ENCODE measurements at places on chromosomes 13 and 19.
A peak's percentile ranks its signal among the peaks of the same experiment; 100 is the strongest.

DNA sequence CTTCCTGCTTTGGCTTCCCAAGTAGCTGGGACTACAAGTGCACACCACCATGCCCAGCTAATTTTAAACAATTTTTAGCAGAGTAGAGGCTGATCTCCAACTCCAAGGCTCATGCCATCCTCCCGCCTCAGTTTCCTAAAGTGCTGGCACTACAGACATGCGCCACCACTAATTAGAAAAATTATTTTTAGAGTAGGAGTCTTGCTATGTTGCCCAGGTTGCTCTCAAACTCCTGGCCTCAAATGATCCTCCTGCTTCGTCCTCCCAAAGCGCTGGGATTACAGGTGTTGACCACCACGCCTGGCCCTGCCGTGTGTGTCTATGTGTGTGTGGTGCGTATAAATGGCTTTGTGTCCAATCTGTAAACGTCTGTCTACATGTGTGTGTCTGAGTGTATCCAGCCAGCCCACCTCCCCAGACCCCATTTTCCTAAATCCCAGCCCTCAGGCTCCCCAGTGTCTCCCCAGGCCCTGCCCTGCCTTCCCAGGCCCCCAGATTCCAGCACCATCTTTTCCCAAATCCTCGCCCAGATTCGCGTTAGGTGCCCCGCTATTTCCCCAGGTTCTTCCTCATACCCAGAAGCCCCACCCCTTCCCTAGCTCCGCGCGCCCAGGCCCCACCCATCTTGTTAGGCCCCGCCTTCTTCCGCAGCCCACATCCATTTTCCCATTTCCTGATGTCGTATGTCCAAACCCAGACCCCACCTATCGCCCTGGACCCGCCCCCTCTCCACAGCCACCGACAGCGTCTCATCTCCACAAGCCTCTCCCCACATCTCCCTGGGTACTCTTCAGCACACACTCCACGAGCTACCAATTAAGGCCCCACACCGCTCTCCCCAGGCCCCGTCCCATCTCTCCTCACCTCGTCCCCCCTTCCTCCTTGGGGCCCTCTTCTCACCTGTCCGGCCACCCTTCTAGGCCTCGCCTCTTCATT, 24.9 kb downstream of the SLC8A2 start:
- peak; percentile 69 for DNase-seq
- H3K4me1 ChIP-seq = peaks cover 36% of the 10 kb centered on the region
- peaks cover 69% of the 10 kb centered on the region for H3K27me3 ChIP-seq
- H3K36me3 ChIP-seq = no peaks in the 10 kb centered on the region
- H3K4me3 ChIP-seq = peak overlapping the region; percentile 81

DNA sequence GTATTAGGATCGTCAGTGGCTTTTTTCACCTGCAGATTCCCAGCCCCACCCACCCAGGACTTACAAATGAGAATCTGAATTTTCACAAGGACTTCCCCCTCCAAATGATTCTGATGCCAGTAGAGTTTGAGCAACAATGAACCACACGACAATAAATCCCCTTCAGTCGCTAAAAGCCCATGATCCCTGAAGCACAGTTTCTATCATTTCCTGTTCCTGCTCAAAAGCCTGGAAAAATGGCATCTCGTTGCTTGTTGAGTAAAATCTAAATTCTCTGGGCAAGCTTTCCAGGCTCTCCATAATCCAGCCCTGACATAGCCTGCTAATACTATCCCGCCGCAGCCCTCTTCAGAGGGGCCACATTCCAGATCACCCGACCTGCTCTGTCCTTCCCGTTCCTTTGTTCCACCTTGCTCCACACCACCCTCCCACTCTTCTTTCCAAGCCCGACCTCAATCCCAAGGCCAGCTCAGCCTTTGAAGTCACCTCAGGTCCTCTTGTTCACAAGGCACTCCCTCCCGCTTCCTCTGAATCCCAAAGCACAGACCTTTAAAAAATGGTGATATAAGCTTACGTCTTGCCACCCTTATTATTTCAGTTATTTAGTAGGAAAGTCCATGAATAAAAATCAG, 67.9 kb downstream of the NUFIP1 start:
- no peaks in the 10 kb centered on the region for H3K36me3 ChIP-seq
- DNase-seq = no peak
- no peak overlapping the region for H3K27ac ChIP-seq
- peaks cover 9% of the 10 kb centered on the region for H3K27me3 ChIP-seq
- no peak overlapping the region for H3K4me3 ChIP-seq

GRCh38 chr19:33532859-33533460, 11.4 kb upstream of the PEPD start:
- no peak overlapping the region for H3K4me3 ChIP-seq
- H3K27ac ChIP-seq = no peak overlapping the region
- peaks cover 6% of the 10 kb centered on the region for H3K27me3 ChIP-seq
- no peaks in the 10 kb centered on the region for H3K36me3 ChIP-seq

GRCh38 chr13:40185414-40185813, 481.0 kb downstream of the FOXO1 start:
- no peak overlapping the region for H3K4me3 ChIP-seq
- peaks cover 53% of the 10 kb centered on the region for H3K4me1 ChIP-seq
- H3K36me3 ChIP-seq = peaks cover 17% of the 10 kb centered on the region

GRCh38 chr13:36715841-36716240, 42.0 kb downstream of the SERTM1 start:
- H3K36me3 ChIP-seq = no peaks in the 10 kb centered on the region
- peaks cover 7% of the 10 kb centered on the region for H3K27me3 ChIP-seq
- no peak for DNase-seq
- no peaks in the 10 kb centered on the region for H3K4me1 ChIP-seq

DNA sequence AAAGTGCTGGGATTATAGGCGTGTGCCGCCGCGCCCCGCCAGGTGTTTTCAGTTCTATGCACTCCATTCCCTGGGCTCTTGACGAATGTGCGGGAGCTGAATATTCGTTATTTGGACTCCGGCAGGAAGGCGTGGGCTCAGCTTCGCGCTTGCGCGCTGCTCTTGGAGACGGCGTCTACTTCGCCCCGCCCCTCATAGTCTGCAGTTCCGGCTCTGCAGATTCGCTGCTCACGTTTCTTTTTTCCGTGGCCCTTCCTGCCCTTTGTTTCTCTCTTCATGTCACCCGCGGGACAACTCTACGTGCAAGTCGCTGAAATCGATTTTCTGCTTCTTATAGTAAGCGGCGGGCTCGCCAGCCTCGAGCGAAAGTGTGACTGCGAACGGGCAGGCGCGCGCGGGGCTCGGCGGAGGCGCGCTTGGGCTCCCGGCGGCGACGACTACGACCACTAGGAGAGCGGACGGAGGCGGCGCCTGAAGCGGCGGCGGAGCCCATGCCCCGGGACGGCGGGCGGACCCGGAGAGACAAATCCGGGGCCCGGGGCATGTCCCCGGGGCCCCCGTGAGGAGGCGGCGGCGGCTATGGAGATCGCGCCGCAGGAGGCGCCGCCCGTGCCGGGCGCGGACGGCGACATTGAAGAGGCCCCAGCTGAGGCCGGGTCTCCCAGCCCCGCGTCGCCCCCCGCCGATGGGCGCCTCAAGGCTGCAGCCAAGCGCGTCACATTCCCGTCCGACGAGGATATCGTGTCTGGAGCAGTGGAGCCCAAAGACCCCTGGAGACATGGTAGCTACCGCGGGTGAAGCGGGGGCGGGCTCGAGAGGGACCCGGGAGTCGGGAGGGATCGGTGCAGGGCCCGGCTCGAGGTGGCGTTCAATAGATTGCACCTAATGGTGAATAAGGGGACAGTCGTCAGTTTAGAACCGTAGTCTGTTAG, at the start of gene PPP1R37:
Gene PPP1R37 (plus strand): TSS at position 433 of the 932 bp plus-strand sequence. CDS start 147 bp downstream, at position 580.
- peak within 1 kb of the TSS; percentile 90 for H3K4me3 ChIP-seq
- H3K36me3 ChIP-seq = peaks cover 10% of the 10 kb centered on the region
- peaks cover 50% of the 10 kb centered on the region for H3K4me1 ChIP-seq
- no peaks in the 10 kb centered on the region for H3K27me3 ChIP-seq

- H3K36me3 ChIP-seq = no peaks in the 10 kb centered on the region
- no peak for DNase-seq
- H3K27me3 ChIP-seq = no peaks in the 10 kb centered on the region
- peaks cover 9% of the 10 kb centered on the region for H3K4me1 ChIP-seq
Observed at GRCh38 chr19:14237014-14237941, 31.3 kb upstream of the ADGRL1 start.

- no peaks in the 10 kb centered on the region for H3K27me3 ChIP-seq
- H3K4me1 ChIP-seq = no peaks in the 10 kb centered on the region
- no peak overlapping the region for H3K4me3 ChIP-seq
- H3K27ac ChIP-seq = no peak overlapping the region
Observed at GRCh38 chr19:6213696-6214641, 65.8 kb downstream of the MLLT1 start.

DNA sequence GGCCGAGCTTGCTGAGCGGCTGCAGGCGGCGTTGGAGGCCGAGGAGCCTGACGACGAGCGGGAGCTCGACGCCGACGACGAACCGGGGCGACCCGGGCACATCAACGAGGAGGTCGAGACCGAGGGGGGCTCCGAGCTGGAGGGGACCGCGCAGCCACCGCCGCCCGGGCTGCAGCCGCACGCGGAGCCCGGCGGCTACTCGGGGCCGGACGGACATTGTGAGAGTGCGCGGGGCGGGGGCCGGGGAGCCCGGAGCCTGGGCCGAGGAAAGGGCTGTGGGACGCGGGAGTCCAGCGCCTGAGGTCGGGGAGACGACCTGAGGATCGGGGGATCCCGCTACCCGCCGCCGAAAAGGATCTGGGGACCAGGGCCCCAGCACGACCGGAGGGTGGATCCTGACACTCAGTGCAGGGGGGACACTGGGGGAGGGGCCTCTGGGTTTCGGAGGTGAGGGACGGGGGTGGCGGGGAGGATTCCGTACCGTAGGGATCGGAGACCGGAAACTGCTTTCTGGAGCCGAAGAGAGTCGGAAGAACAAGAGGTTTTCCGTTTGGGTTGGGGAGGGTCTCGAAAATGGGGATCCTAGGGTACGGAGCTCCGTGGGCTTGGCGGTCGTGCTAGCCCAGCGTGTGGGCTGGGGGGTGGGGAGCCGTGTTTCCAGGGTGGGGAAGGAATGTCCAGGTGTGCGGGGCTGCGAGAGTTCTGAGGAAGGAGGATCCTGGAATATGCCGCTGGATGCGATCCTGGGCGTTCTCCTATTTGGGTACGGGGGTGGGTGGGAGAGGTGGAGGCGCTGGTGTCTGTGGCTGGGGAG, 616 bp downstream of the HNRNPUL1 start:
- no peak for DNase-seq
- H3K27me3 ChIP-seq = peaks cover 3% of the 10 kb centered on the region
- H3K4me3 ChIP-seq = peak overlapping the region; percentile 92
- H3K27ac ChIP-seq = peak overlapping the region; percentile 100
- H3K36me3 ChIP-seq = peaks cover 20% of the 10 kb centered on the region

GRCh38 chr13:29508130-29508875, 87.2 kb downstream of the SLC7A1 start:
- no peaks in the 10 kb centered on the region for H3K4me1 ChIP-seq
- H3K27ac ChIP-seq = no peak overlapping the region
- no peak overlapping the region for H3K4me3 ChIP-seq
- peak; percentile 78 for DNase-seq

GRCh38 chr19:29622166-29623070, 16.3 kb downstream of the POP4 start:
- peak overlapping the region; percentile 75 for H3K4me3 ChIP-seq
- peaks cover 43% of the 10 kb centered on the region for H3K4me1 ChIP-seq
- peak overlapping the region; percentile 82 for H3K27ac ChIP-seq
- no peaks in the 10 kb centered on the region for H3K27me3 ChIP-seq
- H3K36me3 ChIP-seq = peaks cover 1% of the 10 kb centered on the region
- DNase-seq = peak; percentile 57

GRCh38 chr13:63297163-63297562, 1881.5 kb upstream of the PCDH20 start:
- H3K27me3 ChIP-seq = no peaks in the 10 kb centered on the region
- no peak for DNase-seq
- H3K4me3 ChIP-seq = no peak overlapping the region
- H3K4me1 ChIP-seq = no peaks in the 10 kb centered on the region
- H3K36me3 ChIP-seq = no peaks in the 10 kb centered on the region
- no peak overlapping the region for H3K27ac ChIP-seq

DNA sequence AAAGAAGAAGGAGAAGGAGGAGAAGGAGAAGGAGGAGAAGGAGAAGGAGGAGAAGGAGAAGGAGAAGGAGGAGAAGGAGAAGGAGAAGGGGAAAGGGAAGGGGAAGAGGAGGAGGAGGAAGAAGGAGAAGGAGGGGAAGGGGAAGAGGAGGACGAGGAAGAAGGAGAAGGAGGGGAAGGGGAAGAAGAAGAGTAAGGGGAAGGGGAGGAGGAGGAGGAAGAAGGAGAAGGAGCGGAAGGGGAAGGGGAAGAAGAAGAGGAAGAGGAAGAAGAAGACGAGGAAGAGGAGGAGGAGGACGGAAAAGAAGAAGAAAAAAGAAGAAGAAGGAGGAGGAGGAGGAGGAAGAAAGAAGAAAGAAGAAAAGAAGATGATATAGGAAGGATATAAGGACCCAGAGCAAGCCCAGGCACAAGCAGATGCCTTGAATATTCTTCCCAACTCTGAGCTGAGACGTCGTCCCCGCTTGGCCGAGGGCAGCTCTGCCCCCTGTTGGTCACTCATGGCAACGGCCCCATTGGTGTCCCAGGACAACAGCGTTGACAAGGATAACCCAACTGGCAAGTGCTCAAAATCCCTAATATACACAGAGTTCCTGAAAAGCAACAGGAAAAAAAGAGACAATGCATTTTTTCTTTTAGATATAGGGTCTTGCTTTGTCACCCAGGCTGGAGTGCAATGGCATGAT, 30.6 kb upstream of the IGSF23 start:
- H3K4me1 ChIP-seq = peaks cover 4% of the 10 kb centered on the region
- peak overlapping the region; percentile 25 for H3K27ac ChIP-seq
- H3K36me3 ChIP-seq = peaks cover 2% of the 10 kb centered on the region
- H3K27me3 ChIP-seq = peaks cover 4% of the 10 kb centered on the region
- H3K4me3 ChIP-seq = no peak overlapping the region

- DNase-seq = peak; percentile 34
- peaks cover 2% of the 10 kb centered on the region for H3K4me1 ChIP-seq
- H3K27ac ChIP-seq = no peak overlapping the region
- H3K36me3 ChIP-seq = no peaks in the 10 kb centered on the region
- peak overlapping the region; percentile 72 for H3K4me3 ChIP-seq
- H3K27me3 ChIP-seq = peaks cover 61% of the 10 kb centered on the region
Observed at GRCh38 chr19:7294558-7295212, 471 bp upstream of the INSR start.

DNA sequence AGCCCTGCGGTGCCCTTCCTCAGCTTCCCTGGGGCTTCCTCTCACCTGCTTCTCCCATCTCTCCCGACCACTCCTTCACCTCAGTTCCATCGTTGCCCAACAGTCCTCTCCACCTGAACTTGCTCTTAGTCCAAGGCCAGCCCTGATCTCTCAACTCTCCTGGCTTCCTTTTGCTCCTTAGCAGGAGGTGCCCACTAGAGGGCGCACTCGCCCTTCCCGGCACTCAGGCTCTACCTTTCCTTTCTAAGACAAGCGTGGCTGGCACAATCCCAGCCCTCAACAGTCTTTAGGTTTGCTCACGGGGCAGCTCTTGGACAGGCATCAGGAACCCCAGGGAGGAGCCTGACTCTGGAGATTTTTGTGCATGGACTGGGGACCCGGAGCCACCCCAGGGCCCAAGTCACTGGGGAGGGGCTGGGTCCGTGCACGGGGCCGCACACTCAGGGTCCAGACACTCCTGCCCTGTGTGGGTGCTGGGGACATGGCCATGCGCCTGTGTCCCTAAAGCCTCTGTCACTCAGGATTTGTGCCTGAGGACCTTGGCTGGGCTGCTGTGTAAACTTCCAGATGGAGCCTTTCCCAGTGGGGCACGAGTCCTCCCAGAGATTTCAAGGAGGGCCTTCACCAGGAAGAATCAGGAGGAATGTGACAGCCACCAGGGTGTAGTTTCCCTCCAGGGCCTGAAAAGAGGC, 12.1 kb upstream of the CEACAM8 start:
- H3K4me1 ChIP-seq = no peaks in the 10 kb centered on the region
- no peak overlapping the region for H3K4me3 ChIP-seq
- peaks cover 11% of the 10 kb centered on the region for H3K27me3 ChIP-seq
- H3K27ac ChIP-seq = no peak overlapping the region

GRCh38 chr19:47886010-47886559, at the start of gene SULT2A1:
Gene SULT2A1, minus strand, starts transcription at chr19:47886315. Its CDS starts 58 bp downstream, at chr19:47886257.
- H3K27ac ChIP-seq = no peak within 1 kb of the TSS
- H3K27me3 ChIP-seq = peaks cover 21% of the 10 kb centered on the region
- no peak for DNase-seq
- no peak within 1 kb of the TSS for H3K4me3 ChIP-seq
- no peaks in the 10 kb centered on the region for H3K36me3 ChIP-seq
